Stimulated activated naive CD8-positive, alpha-beta T cell treated with anti-CD3 and anti-CD28 coated beads, Interleukin-15, Interleukin-2, amounts not matched to agents 100 U/mL and 50 U/mL, for 24 hours (primary cell): ENCODE measurements at places on chromosomes 4 and X.
A peak's percentile ranks its signal among the peaks of the same experiment; 100 is the strongest.

- peak; percentile 37 for DNase-seq
Observed at GRCh38 chr4:6333301-6334202, 63.9 kb downstream of the WFS1 start.

GRCh38 chr4:125573368-125573767 is 258.6 kb downstream of the FAT4 start:
- DNase-seq = no peak

- DNase-seq = no peak
Observed at GRCh38 chrX:108071578-108071977, 19.8 kb downstream of the PSMD10 start.

DNA sequence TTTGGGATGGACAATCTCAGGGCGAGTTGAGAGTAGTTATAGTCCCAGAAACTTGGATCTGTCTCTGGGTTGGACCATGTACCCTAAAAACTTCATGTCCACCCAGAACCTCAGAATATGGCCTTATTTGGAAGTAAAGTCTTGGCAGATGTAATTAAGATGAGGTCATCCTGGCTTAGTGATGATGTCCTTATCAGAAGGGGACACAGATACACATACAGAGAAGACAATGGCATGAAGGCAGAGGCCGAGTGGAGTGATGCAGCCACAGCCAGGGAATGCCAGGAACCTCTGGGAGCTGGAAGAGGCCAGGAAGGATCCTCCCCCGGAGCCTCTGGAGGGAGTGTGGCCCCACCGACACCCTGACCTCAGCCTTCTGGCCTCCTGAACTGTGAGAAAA is 61.2 kb upstream of the STX18 start:
- no peak for DNase-seq

DNA sequence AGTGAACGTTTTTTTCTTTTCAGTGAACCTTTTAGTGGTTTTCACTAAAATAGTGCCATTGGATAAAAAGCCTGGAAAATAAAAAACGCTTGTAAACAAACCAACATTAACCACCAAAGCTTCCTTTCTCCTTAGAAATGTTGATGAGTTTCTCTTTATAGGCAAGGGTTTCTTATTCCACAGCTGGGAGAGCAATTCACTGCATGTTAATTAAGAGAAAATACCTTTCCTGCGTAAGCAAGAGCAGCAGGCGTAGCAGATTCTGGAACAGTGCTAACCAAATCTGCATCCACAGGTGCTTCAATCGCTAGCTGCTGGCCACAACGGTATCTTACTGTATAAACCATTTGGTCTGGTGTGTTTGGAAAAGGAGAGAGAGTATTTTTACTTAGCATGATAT is 13.3 kb upstream of the AASDH start:
- DNase-seq = no peak

DNA sequence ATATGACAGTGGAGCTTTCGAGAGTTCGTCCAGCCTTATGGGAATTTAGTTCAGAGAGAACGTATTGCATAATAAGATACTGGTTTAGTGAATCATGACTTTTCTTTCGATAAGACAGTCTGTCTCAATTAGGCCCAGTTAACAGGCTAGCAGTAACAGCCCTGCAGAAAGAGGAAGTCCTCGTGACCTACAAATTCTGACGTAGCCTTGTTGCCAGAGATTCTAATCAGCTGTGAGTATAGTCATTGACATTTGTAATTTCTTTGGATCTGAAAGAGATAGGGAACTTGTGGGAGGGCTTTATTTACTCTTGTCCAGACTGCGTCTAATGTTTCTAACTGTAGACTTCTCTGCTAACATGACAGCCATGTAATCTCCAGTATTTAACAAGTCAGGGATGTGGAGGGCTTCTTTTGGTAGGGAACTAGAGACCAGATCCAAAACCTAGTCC is 15.8 kb downstream of the ART3 start:
- DNase-seq = no peak

- DNase-seq = no peak
Observed at GRCh38 chr4:86398187-86398586, 38.3 kb upstream of the MAPK10 start.

DNA sequence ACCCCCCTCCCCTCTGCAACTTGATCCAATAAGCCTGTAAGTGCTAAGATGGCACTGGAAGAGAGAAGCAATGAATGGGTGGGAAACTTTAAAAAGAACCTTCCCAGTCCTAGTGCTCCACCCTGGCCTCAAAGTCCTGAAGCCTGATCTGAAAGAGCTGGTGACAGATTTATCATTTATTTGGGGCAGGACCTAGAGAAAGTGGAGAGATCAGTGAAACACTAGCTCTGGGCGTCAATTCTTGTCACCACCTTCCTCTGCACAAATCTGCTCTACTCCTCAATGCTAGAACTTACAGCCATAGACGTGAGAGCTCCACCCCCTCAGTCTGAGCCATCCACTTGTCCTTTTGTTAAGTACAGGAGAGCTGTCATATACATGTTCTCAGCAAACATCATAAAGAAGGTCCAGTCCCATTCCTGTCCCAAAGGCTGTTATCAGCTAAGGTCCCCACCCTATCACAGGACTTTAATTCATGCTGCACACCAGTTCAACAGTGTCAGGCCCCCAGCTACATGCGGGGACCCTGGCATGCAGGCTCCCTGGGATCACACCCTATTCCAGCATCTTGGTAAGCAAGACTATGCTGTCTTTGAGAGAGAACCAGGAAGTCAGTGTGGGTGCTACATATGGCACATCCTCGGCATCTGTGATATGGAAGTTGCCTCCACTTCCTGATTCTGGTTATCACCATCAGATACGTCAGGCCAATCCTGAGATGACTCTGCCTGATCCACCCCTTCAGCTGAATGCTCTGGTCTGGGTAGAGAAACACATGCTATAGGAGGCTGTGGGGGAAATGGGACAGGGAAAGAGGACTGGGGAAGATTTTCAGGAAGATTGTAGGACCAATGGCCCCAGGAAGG is 2.3 kb downstream of the P2RY4 start:
- no peak for DNase-seq

GRCh38 chrX:72492499-72492898 is 80.1 kb downstream of the HDAC8 start:
- no peak for DNase-seq

DNA sequence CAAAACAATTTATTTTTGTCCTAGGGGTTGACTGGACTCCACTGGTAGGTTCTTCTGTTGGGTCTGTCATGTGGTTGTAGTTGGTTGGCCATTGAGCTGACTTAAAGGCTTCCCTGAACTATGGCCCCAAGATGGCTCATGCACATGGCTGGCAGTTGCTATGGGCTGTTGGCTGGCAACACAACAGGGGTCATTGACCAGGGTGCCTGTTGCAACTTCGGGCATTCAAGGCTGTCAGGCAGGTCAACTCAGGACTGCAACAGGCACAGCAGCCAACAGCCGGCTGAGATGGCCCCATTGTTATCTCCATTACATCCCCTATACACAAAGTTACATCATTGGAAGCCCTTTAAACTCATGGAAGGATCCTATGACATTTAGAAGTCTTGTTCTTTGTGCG is 109.7 kb upstream of the CPEB2 start:
- no peak for DNase-seq

- no peak for DNase-seq
Observed at GRCh38 chr4:177923888-177924287, 481.7 kb upstream of the AGA start.

DNA sequence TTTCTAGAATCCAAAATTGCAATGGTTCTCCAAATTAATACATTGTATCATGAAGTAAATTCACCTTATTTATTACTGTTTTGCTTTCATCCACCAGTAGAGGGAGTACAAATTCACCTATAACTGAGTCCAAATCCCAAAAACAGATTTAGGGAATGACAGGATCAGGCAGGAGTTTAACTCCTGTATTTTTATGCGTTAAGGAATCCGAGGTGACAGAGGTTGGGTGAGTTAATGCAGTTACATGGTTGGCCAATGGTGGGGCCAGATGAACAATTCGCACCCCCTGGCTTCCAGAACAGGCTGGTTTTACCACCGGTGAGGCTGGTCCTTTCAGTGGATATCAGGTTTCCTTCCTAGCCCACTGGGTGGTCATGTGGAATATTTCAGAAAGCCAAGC is 82.4 kb downstream of the MTNR1A start:
- no peak for DNase-seq

DNA sequence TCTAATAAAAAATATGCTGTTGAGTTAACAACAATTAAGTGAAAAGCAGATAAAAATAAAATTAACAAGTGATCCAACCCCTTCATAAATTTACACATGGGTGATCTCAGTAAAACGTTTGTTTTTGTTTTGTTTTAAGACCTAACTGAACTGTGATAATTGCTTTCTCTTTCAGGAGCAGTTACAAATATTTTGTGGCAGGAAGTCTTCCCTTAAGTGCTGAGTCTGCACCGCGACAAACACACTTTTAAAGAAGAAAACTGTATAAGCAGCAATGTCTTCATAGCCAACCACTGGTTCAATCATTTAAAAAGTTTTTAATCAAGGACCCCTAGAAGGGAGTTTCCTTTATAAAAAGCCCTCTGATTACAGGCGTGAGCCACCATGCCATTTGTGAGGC is 53.7 kb upstream of the NFKB1 start:
- DNase-seq = no peak

DNA sequence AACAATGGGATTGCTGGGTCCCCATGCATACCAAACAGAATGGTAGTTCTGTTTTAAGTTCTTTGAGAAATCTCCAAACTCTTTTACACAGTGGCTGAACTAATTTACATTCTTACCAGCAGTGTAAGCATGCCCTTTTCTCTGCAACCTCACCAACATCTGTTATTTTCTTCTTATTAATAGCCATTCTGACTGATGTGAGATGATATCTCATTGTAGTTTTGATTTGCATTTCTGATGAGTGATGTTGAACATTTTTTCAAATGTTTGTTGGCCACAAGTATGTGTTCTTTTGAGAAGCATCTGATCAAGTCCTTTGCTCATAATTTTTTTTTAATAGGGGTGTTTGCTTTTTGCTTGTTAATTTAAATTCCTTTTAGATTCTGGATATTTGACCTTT is 41.2 kb upstream of the ZMAT1 start:
- DNase-seq = no peak

DNA sequence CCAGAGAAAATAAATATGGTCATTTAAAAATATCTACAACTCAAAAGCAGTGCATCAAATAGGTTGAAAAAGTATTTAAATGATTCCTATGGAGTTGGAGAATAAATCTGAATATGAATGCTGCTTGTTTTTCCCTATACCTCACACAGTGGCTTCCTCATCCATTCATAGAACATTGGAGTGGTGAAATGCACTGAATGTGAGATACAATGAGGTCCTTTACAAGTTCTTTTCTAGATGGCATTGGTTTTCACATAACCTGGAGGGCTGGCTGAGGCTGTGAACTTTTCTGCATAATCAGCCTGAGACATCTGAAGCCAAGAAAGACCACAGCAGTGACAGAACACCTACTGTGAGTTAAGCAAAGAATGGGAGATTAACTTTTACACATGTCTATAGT is 279.1 kb upstream of the NRK start:
- DNase-seq = no peak

DNA sequence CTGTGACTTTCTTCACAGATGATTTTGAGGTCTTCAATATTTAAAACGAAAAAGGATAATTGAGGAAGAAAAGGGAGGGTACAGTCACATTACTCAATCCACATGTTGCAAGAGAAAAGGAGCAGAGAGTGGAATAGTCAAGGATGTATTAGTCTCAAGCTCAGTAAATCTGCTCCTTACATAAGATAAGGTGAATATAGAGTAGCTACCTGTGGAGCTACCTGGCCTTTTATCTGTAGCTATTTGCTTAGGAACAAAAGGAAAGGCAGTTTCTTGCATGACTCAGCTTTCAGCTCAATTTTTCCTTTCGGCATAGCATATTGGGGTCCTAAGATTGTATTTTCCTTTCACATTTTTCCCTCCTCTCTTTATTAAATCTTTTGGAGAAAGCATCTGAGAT is 26.3 kb upstream of the ACTRT1 start:
- DNase-seq = no peak

GRCh38 chr4:59540311-59540710 is 1659.8 kb upstream of the ADGRL3 start:
- no peak for DNase-seq

DNA sequence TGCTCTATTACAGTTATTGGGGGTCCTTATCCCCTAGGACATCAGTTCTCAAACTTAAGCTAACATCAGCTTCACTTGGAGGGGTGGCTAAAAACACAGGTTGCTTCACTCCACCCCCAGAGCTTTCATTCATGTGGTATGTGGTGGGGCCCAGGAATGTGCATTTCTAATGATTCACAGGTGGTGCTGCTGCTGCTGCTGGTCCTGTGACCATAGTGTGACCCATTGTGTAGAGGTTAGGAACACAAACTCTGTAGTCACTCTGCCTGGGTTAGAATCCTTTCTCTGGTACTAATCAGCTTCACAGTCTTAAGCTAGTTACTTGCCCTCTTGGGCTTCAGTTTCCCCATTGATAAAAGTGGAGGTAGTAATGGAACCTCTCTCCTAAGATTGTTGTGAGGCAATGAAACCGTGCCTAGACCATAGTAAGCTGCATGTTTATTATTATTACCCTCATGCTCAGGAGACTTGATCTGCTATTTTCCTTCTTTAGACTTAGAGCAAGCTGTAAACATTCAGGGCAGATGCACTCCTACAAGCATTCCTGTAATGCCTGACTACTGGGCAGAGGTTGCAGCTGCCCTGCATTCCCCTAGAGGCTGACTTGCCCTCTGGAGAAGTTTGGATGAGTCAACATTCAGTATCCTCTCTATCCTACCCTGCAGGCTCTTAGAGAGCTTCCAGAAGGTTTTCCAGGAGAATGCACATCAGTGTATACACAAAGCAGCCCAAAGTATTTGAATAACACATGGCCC is 94.1 kb upstream of the ACSL4 start:
- no peak for DNase-seq

- no peak for DNase-seq
Observed at GRCh38 chrX:7146020-7146702, 1.4 kb upstream of the STS start.
